ENCODE measurements at places on chromosomes 11 and 22. TPM values are rescaled to one million over a fixed set of nuclear protein-coding genes. Genes with fewer than 3 reads are reported as not detected.

The KRTAP5-10 gene
- not detected for total RNA-seq

The MFRP gene
- not detected for total RNA-seq

The NRXN2 gene
- total RNA-seq, result 157 TPM

The PKDREJ gene
- under 0.01 TPM for total RNA-seq

The CCND1 gene
- total RNA-seq, result 10.8 TPM

The PNPLA3 gene
- total RNA-seq, result 17.2 TPM

The SLC25A45 gene
- 0.74 TPM for total RNA-seq

The ACTN3 gene
- total RNA-seq, result not detected

The SYT7 gene
- total RNA-seq, result 27.5 TPM

The MRGPRE gene
- not detected for total RNA-seq

The CAT gene
- 40.8 TPM for total RNA-seq

The FGF3 gene
- not detected for total RNA-seq

The OR4A16 gene
- not detected for total RNA-seq

The NUP98 gene
- total RNA-seq, result 56.3 TPM

The OR52E8 gene
- total RNA-seq, result not detected

The ARHGAP20 gene
- total RNA-seq, result 52.4 TPM

The IGLL5 gene
- not detected for total RNA-seq

The GAL gene
- total RNA-seq, result 0.25 TPM

The ISX gene
- not detected for total RNA-seq

The KRTAP5-9 gene
- total RNA-seq, result not detected

The SHANK2 gene
- total RNA-seq, result 41.6 TPM

The CFAP300 gene
- total RNA-seq, result 2.2 TPM

The LRRN4CL gene
- total RNA-seq, result 0.25 TPM

The TRIM6 gene
- total RNA-seq, result 0.25 TPM

The SLC35F2 gene
- total RNA-seq, result 30.7 TPM

The JAML gene
- total RNA-seq, result 0.74 TPM

The CREB3L1 gene
- 1.7 TPM for total RNA-seq

The C11orf16 gene
- total RNA-seq, result 0.25 TPM

The OR10D3 gene
- not detected for total RNA-seq

The MS4A4A gene
- total RNA-seq, result 1.2 TPM

The CDC42EP2 gene
- 2.7 TPM for total RNA-seq

The DEUP1 gene
- 0.49 TPM for total RNA-seq

The CALCA gene
- total RNA-seq, result not detected

The MRGPRX3 gene
- total RNA-seq, result 0.25 TPM

The LRRC75B gene
- total RNA-seq, result 8.1 TPM

The APOL4 gene
- total RNA-seq, result 9.3 TPM

The OR4X1 gene
- total RNA-seq, result not detected
